ENCODE measurements at places on chromosomes 1 and 21.
A peak's percentile ranks its signal among the peaks of the same experiment; 100 is the strongest.

- no peak for DNase-seq
Observed at GRCh38 chr1:86768554-86768953, 64.2 kb downstream of the SH3GLB1 start.

DNA sequence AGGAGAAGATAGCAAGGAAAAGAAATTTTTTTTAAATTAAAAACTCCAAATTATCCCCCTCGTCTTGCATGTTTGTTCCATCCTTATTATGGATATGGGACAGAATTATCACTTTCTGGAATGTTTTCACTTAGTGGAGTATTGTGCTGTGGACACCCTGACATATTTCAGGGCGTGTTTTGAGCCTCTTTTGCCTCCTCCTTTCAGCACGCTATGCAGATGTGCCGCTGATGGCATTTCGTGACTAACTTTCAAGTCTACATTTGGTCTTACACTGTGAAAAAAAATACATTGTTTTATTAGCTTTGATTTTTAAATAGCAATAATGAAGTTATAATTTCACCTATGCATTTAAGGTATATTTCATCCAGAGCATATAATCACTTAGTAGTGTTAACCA lies 738.7 kb downstream of the LTN1 start:
- no peak for DNase-seq

DNA sequence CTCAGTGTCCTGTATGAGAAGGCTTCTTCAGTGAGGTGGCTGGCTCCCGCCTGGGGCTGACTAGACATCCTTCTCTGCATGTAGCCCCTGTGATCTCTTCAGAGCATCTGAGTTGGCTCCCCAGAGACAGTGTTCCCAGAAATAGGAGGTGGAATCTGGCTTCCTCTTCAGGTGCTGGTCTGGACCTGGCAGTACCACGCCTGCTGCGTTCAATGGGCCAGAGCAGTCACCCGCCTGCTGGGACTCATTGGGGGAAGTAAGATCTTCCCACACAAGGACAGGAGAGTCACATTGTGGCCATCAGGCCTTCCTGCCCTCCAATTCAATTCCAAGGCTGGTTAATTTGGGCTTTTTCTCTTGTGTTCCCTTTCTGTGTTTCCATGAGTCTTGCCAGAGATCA lies 51.0 kb downstream of the ADARB1 start:
- DNase-seq: no peak

GRCh38 chr1:155858800-155859233 lies 550 bp upstream of the SYT11 start:
- no peak for DNase-seq

DNA sequence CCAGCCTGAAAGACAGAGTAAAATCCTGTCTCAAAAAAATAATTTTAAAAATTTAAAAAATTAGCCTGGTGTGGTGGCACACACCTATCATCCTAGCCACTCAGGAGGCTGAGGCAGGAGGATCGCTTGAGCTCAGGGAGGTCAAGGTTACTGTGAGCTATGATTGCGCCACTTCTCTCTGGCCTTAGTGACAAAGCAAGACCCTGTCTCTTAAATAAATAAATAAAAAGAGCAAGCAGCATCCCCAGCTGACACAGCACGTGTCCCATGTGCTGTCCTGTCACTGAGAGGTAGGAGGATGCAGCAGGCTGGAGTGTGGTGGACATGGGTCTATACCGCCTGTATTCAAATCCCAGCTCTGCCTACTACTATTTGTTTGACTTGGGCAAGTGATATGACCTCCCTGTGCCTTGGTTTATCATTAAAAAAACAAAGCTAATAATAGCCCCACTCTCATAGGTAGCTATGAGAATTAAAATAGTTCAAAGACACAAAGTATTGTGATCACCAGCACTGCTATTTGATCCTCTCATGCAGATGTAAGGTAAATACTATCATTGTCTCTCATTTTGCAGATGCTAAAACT lies 22.2 kb upstream of the ECE1 start:
- no peak for DNase-seq

- no peak for DNase-seq
Observed at GRCh38 chr1:20975668-20976067, 188.6 kb upstream of the HP1BP3 start.

DNA sequence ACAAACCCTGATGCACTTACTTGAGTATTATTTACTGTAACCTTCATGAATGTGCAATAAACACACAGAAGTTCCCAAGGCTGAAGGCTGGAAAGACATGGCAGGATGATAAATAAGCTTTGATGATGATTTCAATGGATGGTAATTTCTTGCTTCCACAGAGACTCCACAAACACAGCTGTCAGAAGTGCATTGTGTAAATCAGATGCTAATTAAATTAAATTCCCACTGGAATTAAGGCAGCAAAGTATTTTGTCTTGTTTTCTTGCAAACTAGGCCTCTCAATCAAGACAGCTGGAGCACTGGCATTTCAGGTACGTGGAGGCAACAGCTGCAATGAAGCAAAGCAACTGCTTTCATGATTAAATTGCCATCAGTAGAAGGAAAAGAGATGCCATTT lies 24.1 kb downstream of the FAM177B start:
- no peak for DNase-seq

DNA sequence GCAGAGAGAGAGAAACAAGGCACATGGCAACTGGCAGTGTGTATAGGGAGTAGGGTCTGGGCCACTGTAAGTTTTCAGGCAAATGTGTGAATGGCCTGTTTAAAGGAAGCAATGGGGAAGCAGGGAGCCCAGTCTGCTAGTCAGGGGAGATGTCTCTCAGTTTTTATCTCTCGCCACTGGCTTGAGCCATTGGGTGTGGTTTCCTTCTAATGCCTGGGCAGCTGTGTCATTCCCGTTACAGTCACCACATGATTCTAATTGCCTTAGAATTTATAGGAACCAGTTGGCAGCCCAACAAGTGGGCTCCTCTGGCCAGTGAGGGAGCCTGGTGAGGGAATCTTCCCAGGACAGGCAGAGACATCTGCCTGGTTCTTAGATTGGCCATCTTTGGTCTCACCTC lies 182.4 kb downstream of the DISC1 start:
- no peak for DNase-seq

- no peak for DNase-seq
Observed at GRCh38 chr1:194919146-194919545, 1689.1 kb downstream of the KCNT2 start.

DNA sequence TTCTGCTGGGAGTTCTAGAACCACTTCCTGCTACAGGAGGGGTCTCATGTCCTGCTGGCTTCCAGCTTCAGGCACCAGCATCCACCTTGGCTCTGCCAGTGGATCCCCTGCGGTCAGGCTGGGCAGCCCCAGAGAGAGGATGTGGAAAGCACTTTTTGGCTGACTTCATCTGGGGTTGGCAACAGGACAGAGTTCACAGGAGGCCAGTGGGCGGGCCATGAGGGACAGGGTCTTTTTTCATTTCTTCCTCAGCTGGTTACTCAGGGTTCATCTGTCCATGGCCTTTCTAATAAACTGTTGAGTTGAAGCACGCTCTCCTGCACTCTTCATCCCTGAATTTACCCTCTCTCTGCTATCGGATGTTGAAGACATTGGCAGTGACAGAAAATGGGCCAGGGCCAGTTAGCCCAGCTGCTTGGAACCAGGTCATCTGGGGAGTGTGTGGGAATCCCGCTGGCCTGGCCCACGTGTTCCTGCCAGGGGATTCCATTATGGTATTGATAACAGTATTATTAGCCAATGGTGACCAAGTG lies 45.2 kb downstream of the RPS6KA1 start:
- DNase-seq: no peak

- DNase-seq: no peak
Observed at GRCh38 chr1:8259498-8260290, 58.2 kb upstream of the SLC45A1 start.

DNA sequence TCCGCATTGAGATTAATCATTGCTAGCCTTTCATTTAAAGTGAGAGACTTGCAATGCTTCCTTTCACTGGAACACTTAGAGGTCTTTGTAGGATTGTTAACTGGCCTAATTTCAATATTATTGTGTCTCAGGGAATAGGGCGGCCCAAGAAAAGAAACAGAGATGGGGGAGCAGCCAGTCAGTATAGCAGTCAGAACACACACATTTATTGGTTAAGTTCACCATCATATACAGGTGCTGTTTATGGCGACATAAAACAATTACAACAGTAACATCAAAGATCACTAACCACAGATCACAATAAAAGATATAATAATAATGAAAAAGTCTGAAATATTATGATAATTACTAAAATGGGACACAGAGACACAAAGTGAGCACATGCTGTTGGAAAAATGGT lies 29.4 kb downstream of the BARHL2 start:
- DNase-seq: no peak

DNA sequence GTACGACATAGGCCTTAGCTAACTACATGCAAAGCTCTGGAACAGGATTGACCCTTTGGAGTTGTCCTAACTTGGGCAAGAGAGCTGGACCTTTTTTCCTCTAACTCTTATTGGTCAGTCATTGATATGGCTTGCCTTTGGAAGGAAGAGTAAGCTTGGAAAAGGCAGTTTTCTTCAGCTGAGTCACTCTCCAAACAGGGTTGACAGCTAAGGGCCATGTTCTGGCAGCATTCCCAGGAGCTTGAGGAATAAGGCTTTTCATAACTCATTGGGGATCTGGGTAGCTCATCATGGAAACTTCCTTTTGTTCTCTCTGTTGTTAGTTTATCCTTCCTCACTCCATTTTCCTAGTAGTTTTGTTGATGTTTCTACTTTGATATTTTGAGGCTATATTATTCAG lies 14.5 kb upstream of the ERRFI1 start:
- no peak for DNase-seq

DNA sequence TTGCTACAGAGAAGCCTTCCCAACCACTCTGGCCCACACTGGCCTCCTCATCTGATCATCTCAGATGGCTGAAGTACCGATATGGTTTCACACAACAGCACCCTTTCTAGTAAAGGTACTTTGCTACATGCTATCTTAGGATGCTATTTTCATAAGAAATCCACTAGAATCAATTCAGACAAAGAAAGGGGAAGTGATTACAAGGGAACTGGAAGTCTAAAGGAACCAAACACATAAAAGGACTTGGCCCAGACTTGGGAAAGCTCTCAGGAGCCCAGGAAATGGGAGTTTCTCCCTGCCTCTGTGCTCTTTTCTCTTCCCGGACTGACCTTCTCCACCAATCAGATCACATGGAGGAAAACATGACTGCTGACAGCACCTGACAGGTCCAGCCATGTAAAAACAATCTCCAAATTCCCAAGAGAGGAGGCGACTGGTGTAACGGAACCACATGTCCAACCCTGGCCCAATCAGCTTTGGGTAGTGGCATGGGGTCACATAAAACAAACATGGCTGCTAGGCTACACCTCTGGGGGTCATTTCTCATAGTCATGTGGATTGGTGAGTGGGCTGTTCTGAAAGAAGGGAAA lies 12.7 kb upstream of the FOXE3 start:
- DNase-seq: no peak

DNA sequence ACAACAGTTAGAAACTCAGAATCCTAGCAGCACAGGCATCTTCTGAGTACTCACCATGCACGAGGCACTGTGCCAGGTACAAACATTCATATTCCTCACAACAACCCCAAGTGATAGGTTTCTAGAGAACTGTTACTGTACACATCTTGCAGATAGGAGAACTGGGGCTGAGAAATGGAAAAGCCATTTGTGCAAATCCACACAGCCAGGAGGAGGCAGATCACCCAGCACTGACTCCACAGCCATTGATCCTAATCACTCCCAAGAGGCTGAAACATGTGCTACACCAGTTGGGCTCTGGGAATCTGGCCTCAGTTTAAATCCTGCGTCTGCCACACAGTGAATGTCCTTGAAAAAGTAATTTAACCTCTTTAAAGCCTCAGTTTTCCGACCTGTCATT lies 151.0 kb downstream of the ST6GALNAC5 start:
- DNase-seq: no peak

- DNase-seq: no peak
Observed at GRCh38 chr1:157310401-157310800, 172.2 kb upstream of the ETV3 start.

- DNase-seq: no peak
Observed at GRCh38 chr1:239308701-239309333, 77.6 kb upstream of the CHRM3 start.

- no peak for DNase-seq
Observed at GRCh38 chr1:28770601-28771165, 33.9 kb downstream of the YTHDF2 start.

DNA sequence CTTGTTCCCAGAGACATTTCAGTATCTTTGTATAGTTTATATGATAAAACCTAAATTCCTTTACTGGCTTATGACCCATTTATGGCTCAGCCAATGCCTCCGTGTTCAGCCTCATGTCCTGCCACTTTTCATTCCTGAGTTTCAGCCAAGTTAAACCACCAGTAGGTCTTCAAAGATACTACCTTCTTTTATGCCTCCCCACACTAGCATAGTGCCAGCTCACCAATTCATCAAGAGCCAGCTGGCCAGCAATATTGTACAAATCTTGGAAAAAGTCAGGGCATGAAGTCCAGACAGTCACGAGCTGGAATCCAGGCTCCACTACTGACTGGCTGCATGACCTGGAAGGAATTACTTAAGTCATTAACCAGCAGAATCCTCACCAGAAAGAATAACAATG lies 446.0 kb downstream of the GPATCH2 start:
- no peak for DNase-seq

DNA sequence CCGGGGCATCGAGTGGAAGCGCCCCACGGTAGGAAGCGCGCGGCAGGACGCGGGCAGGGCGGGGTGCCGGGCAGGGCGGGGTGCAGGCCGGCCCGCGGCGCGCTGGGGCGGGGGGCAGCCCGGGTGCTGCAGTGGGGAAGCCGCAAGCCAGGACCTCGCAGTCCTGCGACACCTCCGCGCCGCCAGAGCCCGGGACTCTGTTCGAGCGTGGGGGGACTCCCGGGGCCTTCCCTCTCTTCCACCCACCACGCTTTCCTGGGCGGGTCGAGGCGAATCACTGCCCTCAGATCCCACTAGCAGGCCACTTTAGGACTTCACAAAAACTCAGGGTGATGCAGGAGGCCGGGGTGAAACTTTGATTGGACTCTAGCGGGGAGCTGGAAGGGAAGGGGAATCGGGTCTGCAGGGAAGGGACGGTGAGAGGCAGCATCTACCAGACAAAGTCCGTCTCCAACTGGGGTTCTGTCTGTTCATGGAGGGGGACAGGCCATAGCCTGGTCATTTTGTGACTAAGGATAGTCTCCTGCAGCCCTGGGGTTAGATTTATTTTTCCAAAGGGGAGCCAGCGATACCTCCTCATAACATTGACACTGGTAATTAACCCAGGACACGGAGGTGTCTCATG lies 623 bp downstream of the CAPN2 start:
- peak; percentile 17 for DNase-seq

All from activated CD4-positive, CD25-positive, alpha-beta regulatory T cell (primary cell).